Endothelial cell (in vitro differentiated cells): ENCODE measurements at places on chromosomes 2 and 18.

GRCh38 chr2:70516596-70516995, 37.0 kb downstream of the TGFA start:
- no peaks in the 10 kb centered on the region for H3K36me3 ChIP-seq
- peaks cover 2% of the 10 kb centered on the region for H3K27me3 ChIP-seq
- H3K4me3 ChIP-seq, result no peak overlapping the region
- H3K4me1 ChIP-seq, result peaks cover 3% of the 10 kb centered on the region
- DNase-seq, result no peak

DNA sequence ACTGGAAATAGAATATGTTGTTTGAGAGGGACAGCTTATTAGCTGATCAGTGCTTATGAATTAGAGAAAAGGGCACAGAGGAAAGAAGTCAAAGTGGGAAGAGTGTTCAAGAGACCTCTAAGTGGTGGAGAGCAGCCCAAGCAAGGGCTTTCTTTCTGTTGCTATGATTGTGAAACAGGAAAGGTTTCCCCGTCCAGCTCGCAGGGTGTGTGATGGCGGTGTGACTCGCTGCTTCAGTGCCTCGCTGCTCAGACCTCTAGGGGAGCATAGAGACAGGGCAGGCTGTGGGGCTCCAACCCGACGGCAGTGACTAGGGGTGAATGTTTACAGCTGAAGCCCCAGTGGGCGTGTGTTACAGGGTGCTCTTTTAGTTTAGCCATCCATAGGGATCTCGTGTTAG, 166.5 kb upstream of the COPS8 start:
- no peak overlapping the region for H3K27ac ChIP-seq
- H3K4me1 ChIP-seq, result peaks cover 12% of the 10 kb centered on the region
- peaks cover 4% of the 10 kb centered on the region for H3K36me3 ChIP-seq
- no peak overlapping the region for H3K4me3 ChIP-seq
- no peak for DNase-seq
- H3K27me3 ChIP-seq, result no peaks in the 10 kb centered on the region

- peaks cover 36% of the 10 kb centered on the region for H3K4me1 ChIP-seq
- no peak overlapping the region for H3K4me3 ChIP-seq
- no peak for DNase-seq
- no peaks in the 10 kb centered on the region for H3K36me3 ChIP-seq
- peaks cover 7% of the 10 kb centered on the region for H3K27me3 ChIP-seq
Observed at GRCh38 chr2:43346602-43347567, 120.5 kb upstream of the ZFP36L2 start.

DNA sequence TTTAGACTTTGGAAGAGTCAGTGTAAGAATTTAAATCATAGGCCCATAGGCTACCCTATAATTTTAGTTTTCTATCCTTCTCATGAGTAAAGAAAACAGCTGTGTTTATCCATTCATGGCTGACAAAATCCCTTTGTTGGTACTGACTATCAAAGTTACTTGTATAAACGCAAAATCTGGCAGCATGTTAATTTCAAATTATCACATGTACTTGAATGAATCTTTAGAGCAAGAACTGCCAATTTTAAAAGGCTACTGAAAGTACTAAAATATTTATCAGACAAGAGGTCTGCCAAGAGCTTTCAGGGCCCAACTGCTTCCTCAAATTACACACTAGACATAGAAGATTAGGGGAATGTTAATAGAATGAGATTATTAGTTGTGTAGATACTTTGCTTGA, 66.6 kb downstream of the MYL12B start:
- H3K36me3 ChIP-seq, result no peaks in the 10 kb centered on the region
- no peak for DNase-seq

DNA sequence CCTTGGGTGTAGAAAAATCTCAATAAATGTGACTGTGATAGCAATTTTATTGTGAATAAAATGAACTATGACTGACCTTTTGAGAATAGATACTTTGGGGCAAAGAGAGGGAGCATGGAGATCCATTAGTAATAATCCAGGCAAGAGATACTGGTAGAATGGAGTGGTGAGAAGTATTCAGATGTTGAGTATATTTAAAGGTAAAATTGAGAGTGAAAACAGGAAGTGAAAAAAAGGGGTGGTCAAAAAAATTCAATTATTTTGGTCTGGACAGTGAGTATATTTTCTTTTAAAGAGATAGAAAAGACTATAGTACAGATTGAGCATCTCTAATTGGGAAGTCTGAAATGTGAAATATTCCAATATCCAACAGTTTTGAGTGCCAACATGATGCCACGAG, 1515.6 kb upstream of the NXPH2 start:
- no peaks in the 10 kb centered on the region for H3K4me1 ChIP-seq
- no peaks in the 10 kb centered on the region for H3K36me3 ChIP-seq
- H3K27me3 ChIP-seq, result no peaks in the 10 kb centered on the region
- no peak overlapping the region for H3K4me3 ChIP-seq

- H3K4me1 ChIP-seq, result peaks cover 14% of the 10 kb centered on the region
- H3K27me3 ChIP-seq, result peaks cover 1% of the 10 kb centered on the region
- no peak overlapping the region for H3K4me3 ChIP-seq
Observed at GRCh38 chr18:13563390-13563805, 163.0 kb downstream of the FAM210A start.

DNA sequence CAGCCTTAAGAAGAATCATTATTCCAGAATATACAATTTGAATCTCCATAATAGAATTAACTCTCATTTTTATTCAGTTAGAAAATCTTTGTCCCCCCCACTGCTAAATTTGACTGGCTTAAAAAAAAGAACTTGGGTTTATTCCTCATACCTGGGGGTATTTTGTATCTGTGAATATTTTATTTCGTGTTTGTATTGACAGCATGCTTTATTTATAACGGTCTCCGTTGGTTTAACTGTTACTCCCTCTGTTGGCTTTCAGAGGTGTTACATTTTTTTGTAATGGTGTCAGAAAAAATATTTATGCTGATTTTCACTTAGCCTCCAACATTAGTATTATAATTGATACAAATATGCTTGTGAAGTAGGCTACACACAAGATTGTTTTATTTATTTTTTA, 109.1 kb downstream of the HAUS1 start:
- no peaks in the 10 kb centered on the region for H3K36me3 ChIP-seq
- DNase-seq, result no peak
- H3K4me1 ChIP-seq, result no peaks in the 10 kb centered on the region
- H3K4me3 ChIP-seq, result no peak overlapping the region
- H3K27ac ChIP-seq, result no peak overlapping the region

DNA sequence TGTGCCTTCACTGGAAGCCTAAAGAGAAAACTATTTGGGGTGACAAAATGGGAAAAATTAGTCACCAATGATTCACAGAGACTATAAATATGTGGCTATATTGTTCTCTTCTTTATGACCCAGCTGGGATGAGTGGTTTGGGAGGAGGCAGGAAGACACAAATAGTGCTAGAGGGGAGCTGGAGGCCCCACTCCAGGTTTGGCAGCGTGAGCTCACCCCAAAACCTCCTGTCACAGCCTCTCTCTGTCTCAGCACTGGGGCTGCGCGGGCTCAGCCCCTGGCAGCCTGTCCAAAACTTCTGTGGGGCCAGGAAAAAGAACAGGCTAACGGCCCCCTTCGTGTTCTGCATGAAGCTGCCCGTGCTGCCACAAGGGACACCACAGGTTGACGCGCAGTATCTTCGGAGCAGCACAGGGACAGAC, 73.2 kb upstream of the LCLAT1 start:
- no peak overlapping the region for H3K27ac ChIP-seq
- no peaks in the 10 kb centered on the region for H3K36me3 ChIP-seq
- DNase-seq, result no peak

DNA sequence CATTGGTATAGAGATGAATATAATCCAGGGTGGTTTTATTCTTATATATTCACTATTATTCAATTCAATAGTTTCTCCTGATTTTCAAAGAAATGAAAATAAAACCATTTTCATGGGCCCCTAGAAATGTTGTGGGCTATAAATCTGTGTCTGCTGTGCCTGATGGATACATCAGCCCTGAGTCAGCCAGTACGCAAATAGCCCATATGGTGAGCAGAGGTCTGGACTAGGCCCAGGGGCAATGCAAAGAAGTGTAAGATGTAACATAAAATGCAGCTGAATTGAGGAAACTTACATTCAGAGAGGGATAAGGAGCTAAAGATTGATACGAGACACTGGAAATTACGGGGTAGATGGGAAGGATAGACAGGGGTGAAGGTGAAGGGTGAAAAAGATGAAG, 122.5 kb downstream of the MAIP1 start:
- DNase-seq, result no peak
- H3K4me1 ChIP-seq, result no peaks in the 10 kb centered on the region
- H3K27ac ChIP-seq, result no peak overlapping the region
- H3K4me3 ChIP-seq, result no peak overlapping the region

DNA sequence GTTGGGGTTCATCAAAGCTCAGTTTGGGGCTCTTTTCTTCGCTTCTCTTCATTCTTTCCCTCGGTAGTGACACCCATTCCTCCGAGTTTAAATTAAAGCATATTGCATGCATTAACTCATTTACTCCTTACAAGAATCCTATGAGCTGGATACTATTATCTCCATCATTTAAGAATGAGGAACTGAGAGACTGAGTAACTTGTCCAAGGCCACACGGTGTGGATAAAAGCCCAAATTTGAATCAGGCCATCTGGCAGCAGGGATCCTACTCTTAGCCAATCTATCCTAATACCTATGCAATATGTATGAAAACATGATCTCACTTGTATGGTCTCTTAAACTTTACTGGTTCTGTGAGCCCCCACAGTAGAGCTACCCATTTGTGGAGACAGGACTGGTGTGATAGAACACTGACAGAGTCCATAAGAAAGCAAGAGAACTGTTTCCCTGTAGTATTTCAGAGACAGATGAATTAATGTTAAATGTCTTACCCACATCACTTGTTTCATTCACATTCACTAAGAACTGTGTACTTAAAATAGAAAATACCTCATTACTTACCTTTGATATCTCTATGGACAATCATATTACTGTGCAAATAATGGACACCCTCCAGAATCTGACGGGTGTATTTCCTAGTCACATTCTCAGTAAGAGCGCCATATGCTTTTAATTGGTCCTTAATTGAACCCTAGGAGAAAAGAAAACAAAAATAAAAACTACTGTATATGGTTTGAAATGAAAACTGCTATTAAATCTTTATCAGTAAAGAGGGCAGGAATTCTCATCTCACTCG, 20.4 kb upstream of the ERCC3 start:
- H3K36me3 ChIP-seq, result peaks cover 13% of the 10 kb centered on the region
- no peaks in the 10 kb centered on the region for H3K27me3 ChIP-seq
- no peaks in the 10 kb centered on the region for H3K4me1 ChIP-seq
- no peak for DNase-seq

DNA sequence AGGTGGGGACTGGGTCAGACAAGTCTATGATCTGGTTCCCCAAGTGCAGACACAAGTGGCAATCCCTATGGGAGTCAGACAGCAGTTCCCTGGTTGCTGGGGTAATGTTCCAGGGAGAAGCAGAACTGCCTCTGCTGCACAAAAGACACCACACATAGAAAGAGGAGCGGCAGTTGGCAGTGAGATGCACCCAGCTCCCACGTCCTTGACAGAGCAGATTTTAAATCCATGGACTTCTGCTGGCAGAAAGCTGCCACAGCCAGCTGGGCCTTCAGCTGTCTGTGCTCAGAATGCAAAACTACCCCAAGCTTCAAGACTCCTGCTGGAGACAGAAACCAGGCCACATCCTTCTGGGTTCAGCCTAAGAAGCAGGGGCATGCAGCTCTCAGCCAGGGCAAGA, 147.2 kb downstream of the ETAA1 start:
- no peak overlapping the region for H3K4me3 ChIP-seq
- no peak for DNase-seq
- H3K4me1 ChIP-seq, result peaks cover 23% of the 10 kb centered on the region
- H3K27ac ChIP-seq, result no peak overlapping the region
- peaks cover 1% of the 10 kb centered on the region for H3K27me3 ChIP-seq

- H3K27ac ChIP-seq, result no peak overlapping the region
- H3K4me1 ChIP-seq, result peaks cover 25% of the 10 kb centered on the region
- no peaks in the 10 kb centered on the region for H3K27me3 ChIP-seq
- no peaks in the 10 kb centered on the region for H3K36me3 ChIP-seq
Observed at GRCh38 chr2:60567919-60568768, 14.7 kb upstream of the BCL11A start.

GRCh38 chr2:64793701-64794100, 140.0 kb upstream of the SERTAD2 start:
- no peak overlapping the region for H3K27ac ChIP-seq
- no peaks in the 10 kb centered on the region for H3K27me3 ChIP-seq
- H3K36me3 ChIP-seq, result no peaks in the 10 kb centered on the region
- H3K4me1 ChIP-seq, result peaks cover 8% of the 10 kb centered on the region

- peaks cover 36% of the 10 kb centered on the region for H3K36me3 ChIP-seq
- no peak overlapping the region for H3K4me3 ChIP-seq
- no peak overlapping the region for H3K27ac ChIP-seq
- peaks cover 4% of the 10 kb centered on the region for H3K27me3 ChIP-seq
- peaks cover 13% of the 10 kb centered on the region for H3K4me1 ChIP-seq
- DNase-seq, result no peak
Observed at GRCh38 chr18:79321625-79322405, 73.9 kb upstream of the NFATC1 start.

GRCh38 chr2:38038682-38039081, 37.3 kb downstream of the CYP1B1 start:
- no peaks in the 10 kb centered on the region for H3K4me1 ChIP-seq
- H3K27ac ChIP-seq, result no peak overlapping the region
- no peaks in the 10 kb centered on the region for H3K36me3 ChIP-seq
- no peak for DNase-seq
- H3K4me3 ChIP-seq, result no peak overlapping the region
- H3K27me3 ChIP-seq, result no peaks in the 10 kb centered on the region

- H3K4me3 ChIP-seq, result no peak overlapping the region
- no peak overlapping the region for H3K27ac ChIP-seq
- no peaks in the 10 kb centered on the region for H3K27me3 ChIP-seq
- H3K36me3 ChIP-seq, result no peaks in the 10 kb centered on the region
- DNase-seq, result no peak
- H3K4me1 ChIP-seq, result no peaks in the 10 kb centered on the region
Observed at GRCh38 chr2:137179542-137179941, 414.2 kb downstream of the THSD7B start.

DNA sequence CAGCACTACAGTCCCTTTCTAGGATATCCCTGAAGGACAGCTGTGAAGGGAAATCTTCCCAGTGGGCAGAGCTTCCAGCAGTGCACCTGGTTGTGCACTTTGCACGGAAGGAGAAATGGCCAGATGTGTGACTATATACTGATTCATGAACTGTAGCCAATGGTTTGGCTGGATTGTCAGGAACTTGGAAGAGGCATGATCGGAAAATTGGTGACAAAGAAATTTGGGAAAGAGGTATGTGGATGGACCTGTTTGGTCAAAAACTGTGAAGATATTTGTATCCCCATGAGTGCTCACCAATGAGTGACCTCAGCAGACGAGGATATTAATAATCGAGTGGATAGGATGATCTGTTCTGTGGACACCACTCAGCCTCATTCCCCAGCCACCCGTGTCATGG, 582.2 kb downstream of the CPS1 start:
- H3K4me3 ChIP-seq, result no peak overlapping the region
- H3K27me3 ChIP-seq, result no peaks in the 10 kb centered on the region
- DNase-seq, result no peak
- H3K36me3 ChIP-seq, result no peaks in the 10 kb centered on the region
- H3K27ac ChIP-seq, result no peak overlapping the region

GRCh38 chr2:110101280-110101844, 14.3 kb downstream of the MALL start:
- peak overlapping the region; percentile 62 for H3K4me3 ChIP-seq
- no peaks in the 10 kb centered on the region for H3K36me3 ChIP-seq
- DNase-seq, result peak; percentile 63
- H3K4me1 ChIP-seq, result peaks cover 39% of the 10 kb centered on the region
